ENCODE measurements at places on chromosomes 16 and 17.
A peak's percentile ranks its signal among the peaks of the same experiment; 100 is the strongest.

DNA sequence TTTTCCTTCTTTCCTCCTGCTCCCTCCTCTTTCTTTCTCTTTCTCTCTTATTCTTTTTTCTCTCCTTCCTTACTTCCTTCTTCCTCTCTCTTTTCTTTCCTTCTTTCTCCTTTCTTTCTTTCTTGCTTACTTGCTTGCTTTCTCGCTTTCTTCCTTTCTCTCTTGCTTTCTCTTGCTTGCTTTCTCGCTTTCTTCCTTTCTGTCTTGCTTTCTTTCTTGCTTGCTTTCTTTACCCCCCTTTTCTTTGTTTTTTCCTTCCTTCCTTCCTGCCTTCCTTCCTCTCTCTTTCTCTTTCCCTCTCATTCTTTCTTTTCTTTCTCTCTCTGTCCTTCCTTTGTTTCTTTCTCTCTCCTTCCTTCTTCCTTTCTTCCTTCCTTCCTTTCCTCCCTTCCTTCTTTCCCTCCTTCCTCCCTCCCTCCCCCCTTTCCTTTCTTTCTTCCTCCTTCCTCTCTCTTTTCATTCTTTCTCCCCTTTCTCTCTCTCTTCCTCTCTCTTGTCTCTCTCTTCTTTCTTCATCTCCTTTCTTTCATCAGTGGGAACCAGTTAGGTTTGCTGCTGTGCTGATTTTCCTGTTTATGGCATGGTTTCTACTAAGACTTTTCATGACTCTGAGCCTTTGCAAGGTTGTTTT is 142.9 kb upstream of the CACNG3 start:
- DNase-seq = no peak

DNA sequence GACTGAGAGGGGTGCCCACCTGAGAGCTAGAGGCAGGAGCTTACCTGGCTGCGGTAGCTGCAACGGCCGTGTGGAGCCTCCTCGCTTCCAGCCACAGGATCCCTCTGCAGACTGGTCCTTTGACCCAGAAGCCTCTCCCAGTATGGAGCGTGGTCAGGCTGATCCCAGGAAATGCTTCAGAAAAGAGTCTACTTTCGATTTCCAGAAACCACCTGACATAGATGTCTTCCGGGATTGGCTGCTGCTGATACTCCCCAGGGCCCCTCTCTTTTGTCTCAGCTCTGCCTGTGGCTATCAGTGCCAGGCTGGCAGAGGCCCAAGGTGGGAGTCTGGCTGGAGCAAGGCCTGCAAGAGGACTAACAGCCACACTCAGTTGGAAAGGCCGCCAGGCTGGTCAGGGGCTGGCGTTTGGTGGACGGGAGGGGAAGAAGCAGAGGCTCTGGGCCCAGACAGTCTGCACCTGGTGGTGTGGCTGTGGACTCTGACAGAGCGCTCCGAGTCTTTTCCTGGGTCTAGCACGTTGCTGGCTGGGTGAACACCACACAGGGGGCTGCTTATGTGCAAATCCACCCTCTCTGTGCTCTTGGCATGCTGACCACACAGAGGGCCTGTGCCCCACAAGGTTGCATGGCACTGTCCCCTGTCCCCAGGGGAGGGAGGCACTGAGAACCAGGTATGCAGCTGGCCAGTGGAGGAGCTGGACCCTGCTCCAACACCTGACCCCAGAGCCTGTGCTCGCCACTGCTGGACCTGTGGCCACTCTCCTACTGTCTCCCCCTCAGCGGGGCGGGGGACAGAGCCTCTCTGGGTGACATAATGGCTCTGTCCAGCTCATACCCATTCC is at the start of gene LGALS3BP:
Gene LGALS3BP (minus strand): TSS at position 144 of the 844 bp plus-strand sequence. CDS start 2,732 bp downstream, outside the sequence.
- DNase-seq = peak; percentile 97

- DNase-seq = no peak
Measured at GRCh38 chr16:68235108-68235886, 630 bp downstream of the ESRP2 start.

DNA sequence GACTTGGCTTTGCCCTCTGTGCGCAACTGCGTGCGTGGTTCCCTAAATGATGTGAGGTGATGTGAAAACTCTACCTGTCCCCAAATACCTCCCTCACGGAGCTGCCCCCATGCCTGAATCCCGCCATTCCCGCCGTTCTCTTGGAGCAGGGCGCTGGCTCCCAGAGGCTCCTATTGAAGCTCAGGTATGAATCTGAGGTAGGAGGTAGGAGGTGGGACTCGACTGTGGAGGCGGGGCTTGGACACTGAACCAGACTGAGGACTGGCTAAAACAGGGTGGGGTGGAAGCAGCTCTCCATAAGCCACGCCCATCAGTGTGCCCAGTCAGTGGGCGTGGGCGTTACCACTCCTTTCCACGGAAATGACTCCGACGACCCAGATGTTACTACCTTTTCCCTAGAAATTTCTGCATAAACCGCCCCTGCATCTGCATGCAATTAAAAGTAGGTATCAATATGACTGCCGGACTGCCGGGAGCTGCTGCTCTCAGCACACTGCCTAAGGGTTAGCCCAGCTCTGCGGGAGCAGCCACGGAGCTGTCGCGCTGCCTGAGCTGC is 41.0 kb downstream of the FOXL1 start:
- no peak for DNase-seq

DNA sequence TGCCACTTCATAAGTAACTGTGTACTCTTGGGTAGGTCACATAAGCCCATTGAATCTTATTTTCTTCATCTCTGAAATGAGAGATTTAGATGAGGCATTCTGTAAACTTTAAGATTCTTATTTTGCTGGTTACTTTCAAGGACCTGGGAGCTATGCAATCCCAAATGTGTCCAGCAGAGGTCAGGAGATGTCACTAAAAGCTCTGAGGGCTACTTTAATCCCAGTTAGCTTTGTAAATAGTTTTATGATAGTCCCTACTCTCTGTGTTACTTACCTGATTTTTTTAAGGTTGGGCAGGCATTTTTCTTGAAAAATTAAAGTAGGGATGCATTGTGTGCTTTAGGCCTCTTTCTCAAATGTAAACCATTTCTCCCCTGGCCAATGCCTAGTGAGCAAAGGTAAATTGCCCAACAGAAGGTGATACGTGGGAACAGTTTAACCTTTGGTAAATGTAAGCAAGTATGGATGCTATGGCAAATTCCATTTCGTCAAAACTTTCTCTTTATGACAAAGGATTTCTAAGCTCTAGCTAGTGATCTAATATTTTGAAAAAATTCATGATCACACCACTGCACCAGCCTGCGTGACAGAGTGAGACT is 57.1 kb upstream of the WSB1 start:
- DNase-seq = peak; percentile 26

GRCh38 chr16:750485-750884 is 9.7 kb upstream of the CIAO3 start:
- DNase-seq = no peak

- DNase-seq = no peak
Measured at GRCh38 chr16:65744401-65744800, 622.1 kb upstream of the CDH5 start.

DNA sequence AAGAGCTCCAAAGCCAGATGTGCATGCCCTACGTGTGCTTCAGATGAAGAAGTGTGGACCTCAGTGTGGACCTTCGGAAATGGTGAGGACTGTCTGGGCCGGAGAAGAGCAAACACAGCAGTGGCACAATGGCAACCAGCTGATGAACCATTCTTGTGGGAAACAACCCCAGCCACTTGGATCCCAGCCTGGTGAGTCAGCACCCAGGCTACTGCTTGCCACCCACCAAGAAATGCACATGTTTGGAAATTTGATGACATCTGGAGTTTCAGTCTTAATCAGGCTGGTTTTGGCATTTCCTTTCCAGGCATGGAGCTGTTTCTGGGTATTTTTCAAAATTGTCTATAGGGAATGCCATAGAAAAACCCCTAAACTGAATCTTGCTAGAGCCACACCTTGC is 42.7 kb downstream of the DYNLRB2 start:
- no peak for DNase-seq

DNA sequence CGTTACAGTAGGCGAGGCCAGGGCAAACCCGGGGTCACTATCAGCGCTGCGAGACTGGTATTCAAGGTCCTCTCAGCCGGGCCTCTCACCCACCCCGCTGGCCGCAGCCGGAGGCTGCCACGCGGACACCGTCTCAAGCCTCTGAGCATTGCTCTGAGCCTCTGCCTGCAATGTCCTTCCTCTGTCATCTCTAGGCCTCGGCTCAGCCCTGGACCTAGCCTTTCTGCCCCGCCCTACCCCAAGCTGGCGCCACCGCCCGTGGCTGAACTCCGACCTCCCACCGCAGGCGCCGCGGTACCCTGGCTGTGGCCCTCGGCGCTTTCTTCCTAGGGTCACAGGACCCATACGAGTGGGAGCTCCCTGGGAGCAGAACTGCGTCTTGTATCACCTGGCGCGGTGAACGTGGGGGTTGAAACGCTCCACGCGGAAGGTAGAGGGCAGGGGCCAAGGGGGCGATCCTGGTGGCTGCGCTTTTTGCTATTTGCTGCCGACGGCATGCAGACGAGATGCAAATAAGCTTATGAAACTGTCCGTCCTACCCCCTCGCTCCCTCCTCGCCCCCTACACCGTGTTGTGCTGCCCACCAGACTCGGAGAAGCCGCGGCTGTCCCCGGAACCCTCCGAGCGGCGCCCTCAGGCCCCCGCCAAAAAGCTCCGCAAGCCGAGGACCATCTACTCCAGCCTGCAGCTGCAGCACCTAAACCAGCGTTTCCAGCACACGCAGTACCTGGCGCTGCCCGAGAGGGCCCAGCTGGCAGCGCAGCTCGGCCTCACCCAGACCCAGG is 3.7 kb downstream of the DLX4 start:
- no peak for DNase-seq

GRCh38 chr16:2586901-2587480 is 49.2 kb downstream of the PDPK1 start:
- no peak for DNase-seq

DNA sequence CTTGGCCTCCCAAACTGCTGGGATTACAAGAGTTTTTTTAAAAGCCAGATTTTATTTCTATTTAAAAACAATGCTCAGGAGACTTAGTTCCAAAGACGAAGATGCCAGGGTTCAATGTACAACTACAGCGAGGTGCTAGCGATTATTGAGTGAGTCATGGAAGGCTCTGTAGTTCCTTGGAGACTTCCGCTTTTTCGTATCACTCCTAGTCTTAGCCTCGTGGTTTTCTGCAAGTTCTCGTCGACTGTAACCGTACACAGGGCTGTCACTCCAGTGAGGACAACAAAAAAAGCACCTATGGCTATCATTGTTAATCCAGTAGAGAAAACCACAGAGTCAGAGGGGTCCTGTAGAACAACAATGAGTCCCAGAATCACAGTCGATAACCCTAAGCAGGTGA is 22.7 kb upstream of the ZC3H7A start:
- DNase-seq = no peak

DNA sequence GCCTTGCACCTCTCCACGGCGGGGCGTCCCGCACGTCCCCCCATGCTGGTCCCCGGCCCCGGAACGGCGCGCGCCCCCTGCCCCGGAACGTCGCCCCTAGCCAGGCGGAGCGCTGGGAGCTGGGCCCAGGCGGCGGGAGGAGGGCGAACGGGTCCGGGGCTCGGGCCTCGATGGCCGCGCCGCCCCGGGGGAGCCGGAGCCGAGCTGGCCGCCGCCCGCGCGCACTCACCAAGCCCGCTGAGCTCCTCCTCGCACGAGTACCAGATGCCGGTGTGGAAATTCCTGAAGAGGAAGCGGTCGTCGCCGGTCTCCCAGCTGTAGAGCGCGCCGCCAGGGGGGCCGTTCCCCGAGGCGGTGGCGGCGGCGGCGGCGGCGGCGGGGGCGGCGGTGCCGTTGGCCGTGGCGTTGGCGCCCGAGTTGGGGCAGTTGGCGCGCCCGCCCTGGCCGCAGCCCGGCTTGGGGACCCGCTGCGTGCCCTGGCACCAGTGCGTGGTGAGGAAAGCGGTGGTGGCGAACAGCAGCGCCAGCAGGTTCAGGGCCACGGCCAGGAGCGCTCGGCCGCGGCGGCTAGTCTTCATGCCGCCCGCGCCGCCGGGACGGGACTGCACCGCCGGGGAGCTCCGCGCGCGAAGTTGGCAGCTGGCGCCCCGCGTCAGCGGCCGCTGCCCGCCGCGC is 530 bp downstream of the GSG1L start:
- DNase-seq = no peak

- no peak for DNase-seq
Measured at GRCh38 chr17:22131740-22132139, 439.4 kb downstream of the KCNJ18 start.

DNA sequence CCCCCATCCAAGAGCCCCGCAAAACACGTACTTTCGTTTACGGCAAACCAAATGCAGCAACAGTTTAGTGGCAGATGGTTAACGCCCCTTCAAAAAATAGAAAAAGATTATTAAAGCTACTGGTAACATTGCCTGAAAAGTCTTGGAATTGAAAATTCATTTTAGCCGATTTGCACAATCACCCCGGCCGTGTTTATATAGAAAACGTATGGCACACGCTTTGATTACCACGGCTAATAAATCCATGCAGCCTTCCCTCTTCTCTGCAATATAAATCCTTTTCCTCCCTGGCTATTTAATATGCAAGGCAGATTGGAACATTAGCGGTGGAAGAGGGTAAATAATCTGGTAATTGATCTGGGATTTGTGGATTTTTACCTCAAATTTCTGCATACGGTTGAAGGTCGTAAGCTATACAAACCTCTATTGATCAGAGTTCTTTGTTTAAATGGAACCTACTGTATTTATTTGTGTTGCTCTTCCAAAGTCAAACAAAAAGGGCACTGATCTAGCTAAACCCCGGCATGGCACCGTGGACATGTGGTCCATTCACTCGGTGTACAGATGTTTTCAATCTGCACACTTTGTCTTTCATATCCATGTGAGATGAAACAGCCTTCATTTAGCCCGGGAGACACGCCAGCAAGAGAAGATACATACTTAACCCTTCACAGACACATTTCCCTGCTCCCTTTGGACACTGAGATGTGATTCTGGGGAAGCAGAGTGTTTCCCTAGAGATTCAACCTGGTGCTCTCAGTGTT is 238.1 kb upstream of the MAF start:
- DNase-seq = no peak

DNA sequence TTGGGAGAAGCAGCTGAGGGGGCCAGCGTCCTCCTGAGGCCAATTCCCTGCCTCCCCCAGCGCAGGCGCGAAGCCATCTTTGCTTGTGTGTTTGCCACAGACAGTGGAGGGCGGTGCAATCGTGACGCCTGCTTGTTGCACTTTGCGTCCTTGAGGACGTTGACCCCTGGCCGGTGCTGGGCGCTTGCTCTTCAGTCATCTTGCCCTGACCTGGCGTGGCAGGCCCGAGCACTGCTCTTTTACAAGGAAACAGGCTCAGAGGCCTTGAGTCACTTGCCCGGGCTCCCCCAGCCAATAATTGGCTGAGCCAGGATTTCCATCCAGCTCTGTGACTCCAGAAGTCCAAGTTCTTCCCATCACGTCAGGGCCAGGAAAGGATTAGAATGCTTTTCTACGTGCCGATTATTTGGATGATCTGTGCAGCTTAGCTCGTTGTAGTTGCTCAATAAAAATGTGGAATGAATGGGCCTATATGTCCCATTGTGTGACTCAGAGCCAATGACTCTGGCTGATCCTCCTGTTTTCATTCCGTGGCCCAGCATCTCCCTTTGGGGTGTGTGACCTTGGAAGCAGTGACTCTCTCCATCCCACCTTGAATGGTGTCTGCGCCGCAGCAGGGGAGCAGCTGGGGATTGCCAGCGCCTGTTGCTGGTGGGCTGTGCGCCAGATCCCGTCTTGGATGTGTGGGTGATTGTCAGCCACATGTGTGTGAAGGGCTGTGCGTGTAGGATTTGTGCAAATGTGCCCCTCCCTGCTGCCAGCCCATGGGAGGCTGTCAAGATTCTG is 214.1 kb downstream of the SEC14L1 start:
- DNase-seq = no peak

GRCh38 chr17:30405161-30405560 is 26.4 kb downstream of the CPD start:
- no peak for DNase-seq
